ENCODE measurements at places on chromosomes 11 and 22.

GRCh38 chr22:47337161-47337621 lies 574.7 kb downstream of the TBC1D22A start:
- DNase-seq: no peak

DNA sequence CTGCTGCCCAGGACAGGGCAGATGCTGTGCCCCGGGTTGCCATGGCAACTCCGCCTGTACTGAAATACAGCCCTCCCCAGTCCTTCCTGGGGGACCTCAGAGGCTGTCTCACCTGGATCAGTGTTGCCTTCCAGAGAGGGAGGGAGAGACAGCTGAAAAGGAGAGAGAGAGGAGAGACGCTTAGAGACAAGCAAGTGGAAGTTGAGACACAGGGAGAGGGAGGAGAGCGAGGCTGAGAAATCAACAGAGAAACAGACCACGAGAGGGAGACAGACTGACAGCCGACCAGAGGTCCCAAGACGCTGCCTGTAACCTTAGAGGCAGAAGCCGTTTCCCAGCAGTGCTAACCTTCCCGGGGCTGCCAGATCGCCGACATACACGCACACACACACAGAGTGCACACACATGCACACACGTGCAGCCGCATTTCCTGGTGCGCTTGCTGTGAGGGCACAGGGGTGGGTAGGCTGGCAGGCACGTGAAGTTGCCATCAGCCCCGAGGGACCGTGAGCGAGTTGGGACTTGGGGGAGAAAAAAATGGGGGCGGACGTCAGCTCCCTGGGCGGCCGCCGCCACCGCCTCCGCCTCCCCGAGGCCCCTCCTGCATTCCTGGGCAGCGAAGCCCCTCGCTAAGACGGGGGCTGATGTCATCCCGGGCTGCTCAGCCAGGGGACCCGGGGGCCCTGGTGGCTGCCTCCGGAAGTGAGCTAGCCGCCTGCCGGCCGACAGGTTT lies 88.6 kb upstream of the CRYBB3 start:
- peak; percentile 38 for DNase-seq

DNA sequence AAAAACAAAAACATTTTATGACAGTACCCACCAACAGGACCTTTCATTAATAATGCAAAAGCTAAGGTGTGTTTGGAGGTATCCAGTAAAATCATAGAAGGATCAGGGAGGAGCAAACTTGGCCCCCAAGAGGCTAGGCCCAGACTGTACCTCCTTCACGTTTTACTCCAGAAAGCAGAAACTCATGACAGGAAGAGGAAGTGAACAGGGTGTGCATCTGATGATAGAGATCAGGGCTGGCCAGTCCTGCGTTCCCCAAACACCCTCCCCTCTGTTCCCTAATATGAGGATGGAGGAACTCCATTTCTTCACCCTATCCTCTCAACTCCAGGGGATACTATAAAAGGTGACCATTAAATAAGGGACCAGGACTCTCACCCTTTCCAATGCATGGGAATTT lies 10.2 kb upstream of the MS4A12 start:
- no peak for DNase-seq

DNA sequence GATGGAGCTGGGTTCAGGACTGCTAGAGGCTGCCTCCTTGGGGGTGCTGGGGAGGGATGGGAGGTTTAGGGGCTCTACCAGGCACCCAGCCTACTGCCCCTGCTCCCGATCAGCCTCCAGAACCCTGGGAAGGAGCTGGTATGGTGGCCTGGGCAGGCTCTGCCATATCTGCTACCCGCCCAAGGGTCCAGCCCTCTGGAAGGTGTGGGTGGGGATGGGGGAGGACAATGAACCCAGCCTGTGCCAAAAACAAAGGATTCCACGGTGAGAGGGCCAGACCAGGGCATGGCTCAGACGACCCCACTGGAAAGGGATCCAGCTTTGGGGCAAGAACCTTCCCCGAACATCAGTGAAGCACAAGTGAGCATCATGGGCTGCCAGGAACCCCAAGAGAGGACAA lies 3.0 kb downstream of the CASTOR1 start:
- no peak for DNase-seq

DNA sequence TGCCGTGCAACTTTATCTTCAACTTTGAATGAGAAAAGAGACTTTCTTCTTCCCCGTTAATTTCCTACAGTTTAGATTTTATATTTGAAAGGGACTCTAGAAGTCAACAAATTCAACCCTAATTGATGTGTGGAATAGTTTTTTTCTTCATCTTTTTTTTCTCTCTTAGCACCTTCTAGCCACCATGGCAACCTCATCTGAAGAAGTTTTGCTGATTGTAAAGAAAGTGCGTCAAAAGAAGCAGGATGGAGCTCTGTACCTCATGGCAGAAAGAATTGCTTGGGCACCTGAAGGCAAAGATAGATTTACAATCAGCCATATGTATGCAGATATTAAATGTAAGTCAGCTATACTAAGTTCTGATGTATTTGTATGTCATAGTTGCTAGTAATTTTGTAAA lies 10.5 kb downstream of the GTF2H1 start:
- no peak for DNase-seq

GRCh38 chr11:100876815-100877520 lies 189.9 kb downstream of the ARHGAP42 start:
- DNase-seq: no peak

DNA sequence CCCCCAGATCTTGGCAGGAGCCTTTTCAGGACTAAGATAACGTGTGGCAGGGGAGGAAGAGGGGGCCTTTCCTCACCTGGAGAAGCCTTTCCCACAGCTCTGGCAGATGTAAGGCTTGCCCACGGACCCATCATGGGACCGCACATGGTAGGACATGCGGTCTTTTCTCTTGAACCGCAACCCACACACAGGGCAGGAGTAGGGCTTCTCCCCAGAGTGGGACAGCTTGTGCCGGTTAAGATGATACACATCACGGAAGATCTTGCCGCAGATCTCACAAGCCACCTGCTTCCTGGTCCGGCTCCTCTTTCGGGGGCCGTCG lies 1.9 kb downstream of the PATZ1 start:
- no peak for DNase-seq

GRCh38 chr22:40404251-40405177 lies 34.1 kb downstream of the SGSM3 start:
- no peak for DNase-seq

DNA sequence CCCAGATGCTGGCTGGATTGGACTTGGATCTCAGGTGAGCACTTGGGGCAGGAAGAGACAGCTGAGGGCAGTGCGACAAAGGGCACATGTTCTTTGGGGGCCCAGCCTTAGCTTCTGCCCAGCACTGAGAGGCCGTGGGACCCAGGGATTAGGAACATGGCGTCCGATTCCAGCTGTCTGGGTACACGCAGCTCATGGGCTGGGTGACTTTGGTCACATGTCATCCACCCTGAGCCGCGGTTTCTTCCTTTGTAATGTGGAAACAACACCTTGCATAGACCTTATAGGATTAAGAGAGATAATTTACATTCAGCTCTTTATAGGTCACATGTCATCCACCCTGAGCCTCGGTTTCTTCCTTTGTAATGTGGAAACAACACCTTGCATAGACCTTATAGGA lies 39.8 kb downstream of the MYO18B start:
- no peak for DNase-seq

GRCh38 chr11:74749127-74749964 lies 697 bp downstream of the RNF169 start:
- no peak for DNase-seq

GRCh38 chr11:63821411-63821810 lies 8.2 kb downstream of the SPINDOC start:
- DNase-seq: no peak

DNA sequence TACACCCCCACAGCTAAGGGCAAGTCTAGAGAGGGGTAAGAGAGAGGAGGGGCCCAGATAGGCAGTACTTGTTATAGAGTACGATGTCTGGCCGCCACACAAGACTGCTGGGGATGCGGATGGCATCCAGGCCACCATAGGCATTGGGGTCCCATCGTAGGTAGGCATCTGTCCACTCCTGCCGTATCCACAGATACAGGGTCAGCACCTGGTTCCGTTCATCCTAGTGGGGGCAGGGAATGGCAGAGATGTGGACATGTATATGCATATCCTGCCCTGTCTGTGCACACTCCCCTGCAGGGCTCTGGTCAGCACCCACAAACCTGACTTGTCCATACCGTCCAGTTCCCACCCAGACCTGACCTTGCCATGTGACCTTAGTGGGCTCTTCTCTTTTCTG lies 2.1 kb downstream of the CHRNA10 start:
- no peak for DNase-seq

GRCh38 chr11:126011265-126011664 lies 51.4 kb downstream of the CDON start:
- no peak for DNase-seq

DNA sequence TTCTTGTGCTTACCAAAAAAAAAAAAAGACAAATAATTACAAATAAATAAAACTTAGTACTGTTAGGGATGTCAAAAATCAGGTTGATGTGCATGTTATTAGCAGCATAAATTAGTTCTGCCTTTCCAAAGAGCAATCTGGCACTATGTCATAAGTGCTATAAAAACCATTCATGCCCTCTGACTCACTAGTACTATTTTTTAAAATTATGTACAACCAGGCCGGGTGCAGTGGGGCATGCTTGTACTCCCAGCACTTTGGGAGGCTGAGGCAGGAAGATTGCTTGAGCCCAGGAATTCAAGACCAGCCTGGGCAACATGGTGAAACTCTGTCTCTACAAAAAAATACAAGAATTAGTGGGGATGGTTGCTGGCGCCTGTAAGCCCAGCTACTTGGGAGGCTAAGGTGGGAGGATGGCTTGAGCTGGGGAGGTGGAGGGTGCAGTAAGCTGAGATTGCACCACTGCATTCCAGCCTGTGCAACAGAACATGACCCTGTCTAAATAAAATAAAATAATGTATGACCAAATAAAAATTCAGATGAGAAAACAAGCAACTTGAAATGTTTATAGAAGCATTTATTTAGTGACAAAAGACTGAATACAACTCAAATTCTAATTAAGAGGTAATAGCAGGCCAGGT lies 25.3 kb downstream of the UEVLD start:
- DNase-seq: no peak

GRCh38 chr11:122922893-122923292 lies 40.3 kb downstream of the JHY start:
- DNase-seq: no peak

DNA sequence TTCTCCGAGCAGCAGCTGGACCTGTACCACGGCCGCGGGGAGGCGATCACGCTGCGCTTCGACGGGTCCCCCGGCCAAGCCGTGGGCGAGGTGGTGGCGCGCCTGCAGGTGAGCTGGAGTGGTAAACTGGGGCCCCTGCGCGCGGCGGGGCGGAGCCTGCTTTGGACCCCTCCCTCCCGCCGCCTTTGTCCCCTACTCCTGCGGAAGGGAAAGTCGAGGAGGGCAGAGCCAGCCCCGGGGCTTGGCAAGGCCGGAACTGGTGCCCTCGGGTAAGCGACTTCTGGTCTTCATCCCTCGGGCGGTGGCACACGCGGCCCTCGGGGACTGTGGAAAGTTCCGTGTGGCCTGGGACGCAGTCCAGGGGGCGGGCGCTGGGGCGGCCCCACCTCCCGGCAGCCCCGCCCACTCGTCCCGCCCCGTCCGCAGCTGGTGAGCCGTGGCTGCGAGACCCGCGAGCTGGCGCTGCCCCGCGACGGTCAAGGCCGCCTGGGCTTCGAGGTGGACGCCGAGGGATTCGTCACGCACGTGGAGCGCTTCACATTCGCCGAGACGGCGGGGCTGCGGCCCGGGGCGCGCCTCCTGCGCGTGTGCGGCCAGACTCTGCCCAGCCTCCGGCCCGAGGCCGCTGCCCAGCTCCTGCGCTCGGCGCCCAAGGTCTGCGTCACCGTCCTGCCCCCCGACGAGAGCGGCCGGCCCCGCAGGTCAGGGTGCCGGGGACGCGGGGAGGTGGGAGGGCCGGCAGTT lies 9.2 kb downstream of the SIPA1 start:
- no peak for DNase-seq

- DNase-seq: no peak
Measured at GRCh38 chr11:66985508-66986177, 10.5 kb downstream of the C11orf86 start.

DNA sequence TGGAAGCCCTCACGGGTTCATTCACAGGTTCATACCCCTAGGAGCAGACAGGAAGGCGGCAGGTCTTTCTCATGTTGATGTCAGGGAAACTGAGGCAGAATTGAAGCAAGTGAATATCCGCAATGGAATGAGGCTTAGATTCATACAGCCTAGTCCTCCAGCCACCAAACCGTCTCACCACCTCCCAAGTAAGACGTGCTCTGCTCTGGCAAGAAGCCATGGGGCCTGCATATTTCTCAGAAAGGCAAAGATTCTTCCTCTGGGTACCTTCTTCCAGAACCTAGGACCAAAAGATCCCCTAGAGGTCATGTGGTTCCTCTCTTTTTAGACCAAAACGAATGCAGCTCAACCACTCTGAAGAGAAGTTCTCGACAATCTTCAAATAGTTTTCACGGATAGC lies 1.7 kb downstream of the AP1B1 start:
- DNase-seq: no peak

DNA sequence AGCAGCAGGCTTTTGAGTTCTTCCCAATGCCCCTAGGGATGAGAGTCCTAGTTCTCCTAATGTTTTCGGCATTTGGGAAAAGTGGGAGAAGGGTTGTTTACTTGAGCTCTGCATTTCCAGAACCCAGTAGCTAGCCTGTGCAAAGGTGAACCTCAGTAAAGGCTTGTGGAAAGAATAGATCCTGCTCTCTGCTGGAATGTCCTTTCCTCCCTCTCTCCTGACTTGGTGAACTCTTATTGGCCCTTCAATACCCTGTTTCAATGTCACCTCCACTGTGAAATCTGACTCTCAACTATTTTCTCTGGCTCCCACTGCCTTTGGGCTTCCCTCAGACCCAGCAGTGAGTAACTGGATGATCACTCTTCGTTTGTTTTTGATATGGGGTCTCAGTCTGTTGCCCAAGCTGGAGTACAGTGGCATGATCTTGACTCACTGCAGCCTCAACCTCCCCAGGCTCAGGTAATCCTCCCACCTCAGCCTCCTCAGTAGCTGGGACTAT lies 2.4 kb upstream of the UVRAG start:
- no peak for DNase-seq

DNA sequence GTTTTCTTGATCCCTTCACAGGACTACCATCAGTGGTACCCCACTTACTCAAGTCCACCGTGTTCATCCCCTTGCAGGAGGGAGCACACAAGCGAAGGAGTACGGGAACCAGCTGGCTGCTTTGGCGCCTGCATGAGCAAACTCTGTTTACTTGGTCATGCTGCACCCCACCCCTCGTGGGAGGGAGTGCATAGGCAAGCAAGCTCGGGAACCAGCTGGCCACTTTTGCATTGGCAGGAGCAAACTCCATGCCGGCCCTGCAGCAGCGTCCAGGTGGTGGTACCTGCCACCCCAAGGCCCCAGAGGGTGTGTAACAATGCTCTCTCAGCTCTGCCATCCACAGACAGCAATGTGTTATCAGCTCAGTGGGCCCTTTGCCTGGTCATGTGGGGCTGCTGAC lies 737.8 kb downstream of the FAM181B start:
- no peak for DNase-seq

DNA sequence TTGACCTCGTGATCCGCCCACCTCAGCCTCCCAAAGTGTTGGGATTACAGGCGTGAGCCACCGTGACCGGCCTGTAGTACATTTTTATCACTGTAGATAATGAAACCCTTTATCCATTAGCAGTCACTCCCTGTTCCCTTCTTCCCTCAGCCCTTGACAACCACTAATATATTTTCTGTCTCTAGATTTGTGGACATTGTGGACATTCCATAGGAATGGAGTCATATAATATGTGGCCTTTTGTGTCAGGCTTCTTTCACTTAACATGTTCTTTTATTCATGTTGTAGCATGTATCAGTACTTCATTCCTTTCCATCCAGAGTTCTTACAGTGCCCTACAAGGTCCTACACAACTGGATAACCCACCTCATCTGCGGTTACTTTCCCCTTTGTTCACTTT lies 30.5 kb downstream of the RRM1 start:
- DNase-seq: no peak

- no peak for DNase-seq
Measured at GRCh38 chr22:42299586-42300258, 29.3 kb upstream of the TCF20 start.

GRCh38 chr11:76336597-76336996 lies 44.3 kb downstream of the THAP12 start:
- DNase-seq: no peak
